ENCODE measurements at places on chromosomes 6 and 20.

DNA sequence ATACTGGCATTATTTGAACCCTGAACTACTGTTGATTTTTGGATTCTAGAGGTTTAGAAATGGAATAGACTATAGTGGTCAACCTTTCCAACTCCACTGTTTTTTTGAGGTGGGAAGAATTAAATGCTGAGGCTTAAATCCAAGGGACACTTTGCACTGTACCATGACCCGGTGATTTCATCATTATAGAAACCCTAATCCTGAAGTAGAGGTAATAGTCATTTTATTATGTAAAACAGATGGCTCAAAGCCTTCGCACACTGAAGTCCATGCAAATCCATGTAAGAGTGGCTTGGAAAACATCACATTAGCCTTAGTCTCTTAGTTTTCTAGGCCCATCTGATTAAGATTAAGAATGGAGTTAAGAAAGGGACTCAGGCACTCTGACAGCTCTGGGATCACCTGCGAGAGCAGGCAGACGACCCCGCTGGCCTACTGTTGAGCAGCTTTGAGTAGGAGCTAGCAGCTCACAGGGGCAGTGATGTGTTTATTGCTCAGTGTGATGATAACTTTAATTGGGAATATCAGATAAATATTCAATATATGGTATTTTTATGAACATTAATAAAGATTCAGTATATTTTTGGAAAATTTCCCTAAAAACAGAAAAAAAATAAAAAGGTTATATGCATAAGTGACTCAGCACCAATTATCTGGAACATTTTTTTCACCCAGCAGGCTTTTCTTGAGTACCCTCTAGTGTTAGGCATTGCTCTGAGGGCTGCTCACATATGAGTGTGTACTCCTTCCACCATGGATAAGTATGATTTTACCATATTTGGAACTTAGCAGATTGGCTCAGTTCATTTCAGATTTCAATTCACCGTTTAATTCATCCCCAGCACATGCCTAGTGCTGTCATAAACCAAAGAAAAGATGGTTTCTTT, 13.4 kb downstream of the SLX4IP start:
- DNase-seq, result no peak

DNA sequence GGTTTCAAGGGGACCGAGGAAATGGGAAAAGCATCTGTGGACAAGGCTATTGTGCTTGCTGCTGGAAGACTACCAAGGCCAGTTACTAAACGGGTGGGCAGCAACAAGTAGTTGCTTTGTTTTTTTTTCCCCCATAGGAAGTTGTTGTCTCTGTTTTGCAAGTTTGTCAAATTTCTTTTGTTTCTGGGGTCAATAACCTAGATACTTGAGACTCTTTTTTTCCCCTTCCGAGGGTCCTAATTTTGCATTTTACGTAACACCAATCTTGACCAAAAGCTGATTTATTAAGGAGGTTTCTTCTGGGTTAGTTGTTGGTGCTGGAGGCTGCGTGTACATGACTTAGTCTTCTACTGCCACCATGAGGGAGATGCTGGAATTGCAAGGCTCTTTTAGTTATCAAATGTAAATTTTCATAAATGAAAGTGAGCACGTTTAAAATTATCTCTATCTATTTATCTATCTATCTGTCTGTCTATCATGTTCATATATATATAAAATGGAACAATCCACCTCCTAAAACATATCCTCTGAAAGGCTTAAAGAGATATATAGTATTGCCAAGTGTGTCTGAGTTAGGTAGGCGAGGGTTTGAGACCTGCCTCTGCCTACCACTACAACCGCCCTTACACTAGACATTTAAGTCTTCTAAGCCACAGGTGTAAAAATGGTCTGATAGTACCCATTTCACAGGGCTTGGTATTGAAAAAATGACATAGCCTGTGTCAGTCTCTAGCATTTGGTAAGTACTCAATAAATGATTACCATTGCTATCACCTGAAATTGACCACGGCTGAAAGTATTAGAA, 60.2 kb downstream of the GCLC start:
- DNase-seq, result peak; percentile 84

GRCh38 chr20:12207875-12208274, 290.2 kb downstream of the BTBD3 start:
- peak; percentile 36 for DNase-seq

- no peak for DNase-seq
Observed at GRCh38 chr6:23589811-23590210, 536.2 kb upstream of the NRSN1 start.

DNA sequence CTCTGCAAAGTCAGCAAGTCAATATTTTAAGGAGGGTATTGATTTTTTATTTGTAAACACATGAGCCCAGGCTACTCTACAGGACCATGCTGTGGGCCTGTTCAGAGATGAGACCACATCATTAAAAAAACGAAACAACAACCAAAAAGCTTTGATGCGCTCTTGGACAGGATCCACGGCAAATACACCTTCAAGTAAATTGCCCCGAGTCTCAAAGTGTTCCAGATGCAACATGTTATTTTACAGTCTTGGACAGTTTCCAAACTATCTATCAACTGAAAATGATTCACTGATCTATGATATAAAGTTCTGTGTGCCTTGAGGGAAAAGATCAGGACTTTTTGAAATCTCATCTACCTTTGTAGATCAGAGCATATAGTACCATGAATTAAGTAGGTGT, 25.8 kb upstream of the CARMIL1 start:
- no peak for DNase-seq

DNA sequence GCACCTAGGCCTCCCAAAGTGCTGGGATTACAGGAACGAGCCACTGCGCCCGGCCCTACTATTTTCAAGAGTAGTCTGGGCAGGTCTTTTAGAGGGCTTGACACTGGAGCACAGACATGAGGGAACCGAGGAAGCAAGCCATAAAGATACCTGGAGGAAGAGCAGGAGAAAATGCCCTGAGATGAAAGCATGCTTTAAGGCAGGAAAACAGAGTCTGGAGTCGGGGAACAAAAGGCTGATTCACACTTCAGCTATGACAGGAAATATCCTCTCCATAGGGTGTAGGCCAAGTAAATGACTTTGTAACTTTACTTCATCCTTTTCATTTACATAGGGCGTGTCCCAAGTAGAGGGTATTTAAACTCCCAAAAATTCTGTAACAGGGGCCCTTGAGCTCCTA, 4.3 kb upstream of the SERINC3 start:
- no peak for DNase-seq

DNA sequence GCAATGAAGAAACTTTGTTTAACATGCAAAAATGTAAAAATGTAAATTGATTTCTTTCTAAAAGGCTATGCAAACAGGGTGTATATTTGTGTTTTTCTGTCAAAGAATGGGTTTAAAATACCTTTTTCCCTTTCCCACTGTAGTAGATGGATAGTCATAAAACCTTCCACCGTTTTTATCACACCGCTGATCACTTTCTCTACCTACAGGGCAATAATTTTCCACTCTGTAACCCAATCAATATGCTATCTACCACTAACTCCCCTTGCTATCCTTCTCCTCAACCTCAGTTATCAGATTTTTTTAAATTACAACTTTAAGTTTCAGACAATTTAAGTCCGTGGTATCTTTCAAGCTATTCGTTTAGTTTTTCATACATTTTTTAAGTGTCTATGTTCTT, 91.4 kb upstream of the ARID1B start:
- no peak for DNase-seq

GRCh38 chr6:168799067-168799466, 358.1 kb downstream of the SMOC2 start:
- no peak for DNase-seq

DNA sequence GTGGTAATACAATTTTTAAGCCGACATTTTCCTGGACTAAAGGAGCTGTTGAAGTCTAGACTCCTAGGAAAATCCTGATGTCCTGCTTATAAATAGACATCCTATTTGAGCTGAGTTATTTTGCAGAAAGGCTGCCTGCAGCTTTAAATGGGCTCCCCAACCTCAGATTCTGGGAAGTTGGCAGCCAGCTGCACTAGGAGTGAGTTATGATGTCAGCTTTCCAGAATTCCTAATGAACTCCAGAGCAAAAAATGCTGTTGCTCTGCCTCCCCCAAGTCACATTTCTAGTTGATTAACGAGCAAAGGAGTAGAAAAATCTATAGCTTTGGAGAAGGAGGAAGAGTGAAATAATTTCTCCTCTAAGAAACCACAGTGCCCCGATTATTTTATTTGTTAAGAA, 346.3 kb upstream of the SULF2 start:
- DNase-seq, result no peak

GRCh38 chr20:61532736-61533135, 280.7 kb downstream of the CDH4 start:
- no peak for DNase-seq

DNA sequence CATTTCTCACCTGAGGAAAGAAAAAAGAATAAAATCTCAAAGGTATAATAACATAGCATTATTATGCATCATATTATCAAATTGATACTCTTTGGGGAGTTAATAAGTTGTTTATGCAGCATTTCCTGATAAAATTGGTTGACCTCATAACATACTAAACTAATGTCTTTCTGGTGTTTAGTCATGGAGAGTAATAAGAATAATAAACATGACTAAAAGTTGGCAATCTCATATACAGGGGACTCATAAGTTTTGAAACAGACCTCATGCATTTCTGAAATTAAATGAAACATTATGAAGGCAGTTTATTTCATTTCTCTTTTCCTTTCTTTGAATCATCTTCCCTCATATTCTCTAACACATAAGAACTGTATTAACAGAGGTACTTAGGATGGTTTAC, 60.5 kb upstream of the PRDM1 start:
- DNase-seq, result no peak

DNA sequence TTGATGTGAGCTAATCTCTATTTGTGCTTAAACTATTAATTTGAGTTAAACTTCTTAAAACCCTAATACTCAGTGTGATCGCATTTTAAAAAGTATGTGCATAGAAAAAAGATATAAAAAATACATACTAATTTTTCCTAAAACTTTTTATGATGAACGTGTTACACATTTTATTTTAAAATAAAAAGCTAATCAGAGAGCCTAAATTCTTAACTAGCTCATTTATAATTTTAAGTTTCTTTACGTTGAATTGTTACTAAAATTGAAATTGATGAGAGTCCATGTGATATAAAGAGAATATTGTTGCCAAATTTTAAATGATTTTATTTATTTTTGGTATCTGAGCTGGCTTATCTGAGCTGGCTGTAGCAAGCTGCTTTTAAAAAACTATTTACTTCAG, 6.6 kb downstream of the MAP3K4 start:
- no peak for DNase-seq

DNA sequence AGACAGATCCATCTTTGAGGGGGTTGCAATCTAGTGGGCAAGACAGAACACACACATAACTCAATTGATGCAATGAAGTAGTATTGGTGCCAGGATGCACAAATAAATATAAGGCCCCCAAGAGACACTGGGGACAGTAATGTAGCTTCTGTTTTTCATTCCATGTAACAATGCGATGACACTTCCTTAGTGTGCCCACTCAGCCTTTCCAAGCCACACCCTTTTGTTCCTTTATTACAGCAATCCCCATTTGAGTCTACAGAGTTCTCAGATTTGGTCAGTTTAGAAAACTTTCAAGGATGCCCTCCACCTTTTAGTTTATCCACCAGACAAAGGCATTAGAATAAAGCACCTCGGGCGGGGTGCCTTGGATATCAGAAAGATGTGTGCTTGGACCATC, 15.5 kb downstream of the TGM3 start:
- DNase-seq, result peak; percentile 76

GRCh38 chr6:138926579-138926978, 61.5 kb downstream of the REPS1 start:
- DNase-seq, result no peak

GRCh38 chr20:1933465-1933870, 38.3 kb downstream of the SIRPA start:
- DNase-seq, result no peak

All from inflammatory macrophage (primary cell).